ENCODE measurements at places on chromosomes 12 and 14.

GRCh38 chr12:51925346-51926063, 18.2 kb downstream of the ACVRL1 start:
- DNase-seq = no peak

DNA sequence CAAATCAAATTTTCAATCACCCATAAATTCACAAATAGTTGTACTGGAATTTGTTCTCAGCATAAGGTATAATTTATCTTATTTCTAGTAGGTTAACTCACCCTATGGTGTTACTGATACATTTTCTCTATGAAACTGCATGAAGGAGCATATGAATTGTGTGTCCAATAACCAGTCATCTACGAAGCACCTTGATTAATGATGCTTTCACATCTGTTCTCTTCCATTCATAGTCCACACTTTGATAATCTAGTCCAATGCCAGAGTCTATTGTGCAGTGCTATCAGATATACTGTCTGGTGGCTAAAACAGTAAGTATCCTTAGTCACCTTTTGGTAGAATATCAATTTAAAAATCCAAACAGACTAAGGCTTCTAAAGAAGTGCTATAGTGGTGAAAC, 876.0 kb downstream of the RPS29 start:
- DNase-seq = no peak

- DNase-seq = no peak
These were observed at the start of gene PTPRR for GRCh38 chr12:70920251-70920851. TSS of gene PTPRR (minus strand) at chr12:70920738. CDS start at chr12:70920390, 348 bp downstream.

DNA sequence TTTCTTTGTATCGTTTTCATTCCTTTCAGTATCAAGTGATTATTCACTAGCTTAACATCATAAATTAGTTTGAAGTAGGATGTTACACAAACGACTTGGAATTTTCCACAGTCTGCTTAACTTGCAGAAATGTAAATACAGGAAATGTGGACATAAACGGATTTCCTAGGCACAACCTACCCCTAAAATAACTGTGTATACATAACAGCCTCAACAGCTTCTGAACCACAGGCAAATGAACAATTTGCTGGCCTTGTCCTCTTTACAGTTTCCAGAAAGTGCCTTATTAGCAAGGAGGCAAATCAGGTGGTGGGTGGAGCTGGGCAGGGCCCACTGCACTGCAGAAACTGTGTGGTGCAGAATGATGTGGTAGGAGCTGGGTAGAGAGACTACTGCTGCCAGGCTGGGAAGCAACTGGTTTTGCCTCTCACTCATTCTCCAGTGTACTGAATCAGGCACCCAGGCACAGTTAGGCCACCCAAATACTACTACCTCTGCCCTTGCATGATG, 14.1 kb downstream of the DRAM1 start:
- DNase-seq = no peak

GRCh38 chr14:95487669-95488084, 28.8 kb downstream of the SYNE3 start:
- DNase-seq = no peak

GRCh38 chr12:95548539-95549391, 2.5 kb downstream of the USP44 start:
- peak; percentile 43 for DNase-seq

- no peak for DNase-seq
These were observed 153.6 kb downstream of the PHLDA1 start for GRCh38 chr12:75877763-75878621.

DNA sequence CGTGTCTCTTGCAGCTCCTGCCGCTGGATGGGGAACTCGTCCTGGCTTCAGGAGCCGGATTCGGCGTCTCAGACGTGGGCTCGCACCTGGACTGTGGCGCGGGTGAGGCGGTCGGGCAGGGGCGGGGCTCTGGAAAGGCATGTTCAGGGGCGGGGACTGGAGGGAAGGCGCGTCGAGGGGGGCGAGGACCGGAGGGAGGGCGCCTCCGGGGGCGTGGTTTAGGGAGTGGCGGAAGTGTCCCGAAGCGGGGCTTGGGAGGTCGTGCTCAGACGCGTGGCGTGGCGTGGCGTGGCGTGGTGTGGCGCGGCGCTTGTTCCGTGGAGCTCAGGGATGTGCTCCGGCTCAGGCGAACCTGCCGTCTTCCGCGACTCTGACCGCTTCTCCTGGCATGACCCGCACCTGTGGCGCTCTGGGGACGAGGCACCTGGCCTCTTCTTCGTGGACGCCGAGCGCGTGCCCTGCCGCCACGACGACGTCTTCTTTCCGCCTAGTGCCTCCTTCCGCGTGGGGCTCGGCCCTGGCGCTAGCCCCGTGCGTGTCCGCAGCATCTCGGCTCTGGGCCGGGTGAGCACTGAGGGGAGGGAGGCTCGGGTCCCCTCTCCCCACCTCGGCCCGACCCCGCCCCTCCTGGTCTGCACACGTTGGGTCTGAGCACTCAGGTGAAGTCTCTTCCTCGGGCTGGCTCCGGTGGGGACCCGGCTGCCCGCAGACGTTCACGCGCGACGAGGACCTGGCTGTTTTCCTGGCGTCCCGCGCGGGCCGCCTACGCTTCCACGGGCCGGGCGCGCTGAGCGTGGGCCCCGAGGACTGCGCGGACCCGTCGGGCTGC, 6.2 kb downstream of the AMN start:
- peak; percentile 54 for DNase-seq

DNA sequence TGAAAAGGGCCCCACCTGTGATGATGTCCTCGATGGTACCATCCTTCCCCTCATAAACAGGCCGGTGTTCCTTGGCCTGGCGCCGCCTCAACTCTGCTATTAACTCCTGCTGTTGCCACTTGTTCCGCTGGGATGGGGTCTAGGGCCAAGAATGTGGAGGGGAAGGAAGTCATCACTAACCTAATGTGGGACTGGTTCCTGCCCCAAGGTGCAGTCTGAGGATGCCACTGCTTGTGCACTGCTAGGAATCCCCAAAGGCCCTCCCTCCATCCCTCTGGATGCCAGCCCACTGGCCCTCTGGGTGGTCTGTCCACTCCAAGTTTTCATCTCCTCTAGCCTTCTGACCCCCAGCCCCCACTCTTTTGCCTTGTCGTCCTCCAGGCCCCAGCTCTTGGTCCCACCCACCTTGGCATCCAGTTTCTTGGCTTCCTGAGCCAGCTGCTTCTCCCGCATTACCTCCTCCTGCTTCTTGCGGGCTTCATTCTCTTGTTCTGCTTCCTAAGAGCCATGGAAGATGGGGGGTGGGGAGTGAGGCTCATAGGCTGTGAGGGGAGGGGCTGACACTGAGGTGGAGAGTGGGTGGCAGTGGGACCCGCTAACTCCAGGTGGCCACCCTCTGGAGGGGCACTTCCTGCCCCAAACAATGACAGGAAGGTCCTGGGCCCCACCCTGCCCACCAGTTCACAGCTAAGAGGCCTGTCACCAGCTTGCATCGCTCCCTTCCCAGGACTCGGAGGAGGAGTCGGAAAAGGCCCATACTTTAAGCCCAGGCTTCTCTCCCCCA, 23.7 kb downstream of the PRPF40B start:
- no peak for DNase-seq

DNA sequence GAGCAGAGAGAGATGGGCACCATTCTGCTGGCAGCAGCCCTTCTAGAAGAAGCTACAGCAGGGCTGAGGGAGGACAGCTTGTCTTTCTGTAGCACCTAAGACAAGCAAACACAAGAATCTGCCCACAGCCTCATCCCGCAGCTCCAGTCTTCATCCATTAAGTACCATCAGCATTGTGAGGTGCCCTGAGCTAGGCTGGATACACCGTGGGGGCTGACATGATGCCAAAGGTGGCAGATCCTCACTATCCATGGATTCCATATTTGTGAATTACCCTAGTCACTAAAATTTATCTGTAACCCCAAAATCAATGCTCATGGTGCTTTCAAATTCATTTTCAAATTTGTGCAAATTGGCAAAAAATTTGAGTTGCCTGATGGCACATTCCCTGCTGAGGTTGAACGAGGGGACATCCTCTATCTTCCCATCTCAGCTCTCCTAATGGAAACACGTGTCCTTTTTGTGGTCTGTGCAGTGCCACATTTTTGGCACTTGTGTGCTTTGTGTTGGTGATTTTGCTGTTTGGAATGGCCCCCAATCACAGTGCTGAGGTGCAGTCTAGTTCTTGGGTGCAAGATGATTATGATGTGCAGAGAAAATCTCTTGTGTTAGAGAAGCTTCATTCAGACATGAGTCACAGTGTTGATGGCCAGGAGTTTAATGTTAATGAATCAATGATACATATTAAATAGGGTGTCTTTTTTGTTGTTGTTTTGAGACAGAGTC, 7.0 kb downstream of the PITPNM2 start:
- DNase-seq = no peak

DNA sequence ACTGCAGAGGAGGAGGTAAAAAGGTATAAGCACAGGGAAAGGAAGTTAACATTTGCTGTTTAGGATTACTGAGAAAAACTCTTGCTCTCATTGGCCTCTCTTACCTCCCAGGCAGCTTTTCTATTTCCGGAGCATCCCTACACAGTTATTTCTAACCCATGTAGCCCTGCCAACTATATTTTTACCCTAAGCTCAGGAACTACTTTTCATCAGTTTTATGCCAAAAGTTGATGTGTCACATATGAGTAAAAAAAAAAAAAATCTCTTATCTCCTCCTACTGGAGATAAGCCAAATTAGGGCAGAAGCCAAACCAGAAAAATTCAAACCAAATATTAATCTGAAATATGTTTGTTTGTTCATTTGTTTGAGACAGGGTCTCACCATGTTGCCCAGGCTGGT, 34.4 kb upstream of the PSMA6 start:
- no peak for DNase-seq

GRCh38 chr12:127284870-127285431, 982.0 kb upstream of the TMEM132C start:
- no peak for DNase-seq

GRCh38 chr12:33488036-33488435, 48.4 kb upstream of the SYT10 start:
- no peak for DNase-seq

- no peak for DNase-seq
These were observed 29.3 kb downstream of the ACTR6 start for GRCh38 chr12:100229876-100230275.

DNA sequence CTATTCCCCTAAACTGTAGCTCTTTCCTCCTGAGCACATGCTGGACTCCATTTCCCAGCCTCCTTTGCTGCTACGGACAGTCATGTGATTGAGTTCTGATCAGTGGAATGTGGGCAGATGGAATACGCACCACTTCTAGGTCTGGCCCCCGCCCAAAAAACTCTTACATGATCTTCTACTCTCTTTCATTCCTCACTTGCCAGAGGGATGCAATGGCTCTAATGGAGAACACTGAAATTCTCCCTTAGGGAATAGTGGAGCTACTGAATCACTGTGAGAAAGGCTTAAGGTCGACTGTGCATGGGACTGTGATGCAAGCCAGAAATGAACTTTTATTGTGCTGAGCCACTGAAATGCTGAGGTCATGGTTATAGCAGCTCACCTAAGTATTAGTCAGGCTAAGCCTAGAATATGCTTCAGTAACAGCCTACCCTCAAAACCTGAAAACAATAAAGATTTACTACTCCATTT, 13.0 kb upstream of the TMED2 start:
- DNase-seq = no peak

DNA sequence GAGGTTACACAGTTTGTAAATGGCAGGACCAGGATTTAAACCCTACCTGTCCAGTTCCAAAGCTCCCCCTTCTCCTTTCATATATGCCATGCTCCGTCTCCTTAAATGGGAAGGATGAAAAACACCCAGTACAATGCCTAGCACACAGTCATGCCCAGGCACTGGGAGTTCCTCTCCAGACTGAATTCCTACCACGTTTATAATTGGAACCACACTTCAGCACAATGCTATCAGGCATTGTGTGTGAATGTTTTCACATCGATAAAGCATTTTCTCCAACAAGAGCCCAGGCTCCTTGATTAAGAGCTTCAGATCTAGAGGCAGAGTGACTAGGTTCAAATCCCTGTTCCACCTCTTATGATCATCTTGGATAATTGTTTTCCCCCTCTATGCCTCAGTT, 2.7 kb upstream of the NUAK1 start:
- no peak for DNase-seq

DNA sequence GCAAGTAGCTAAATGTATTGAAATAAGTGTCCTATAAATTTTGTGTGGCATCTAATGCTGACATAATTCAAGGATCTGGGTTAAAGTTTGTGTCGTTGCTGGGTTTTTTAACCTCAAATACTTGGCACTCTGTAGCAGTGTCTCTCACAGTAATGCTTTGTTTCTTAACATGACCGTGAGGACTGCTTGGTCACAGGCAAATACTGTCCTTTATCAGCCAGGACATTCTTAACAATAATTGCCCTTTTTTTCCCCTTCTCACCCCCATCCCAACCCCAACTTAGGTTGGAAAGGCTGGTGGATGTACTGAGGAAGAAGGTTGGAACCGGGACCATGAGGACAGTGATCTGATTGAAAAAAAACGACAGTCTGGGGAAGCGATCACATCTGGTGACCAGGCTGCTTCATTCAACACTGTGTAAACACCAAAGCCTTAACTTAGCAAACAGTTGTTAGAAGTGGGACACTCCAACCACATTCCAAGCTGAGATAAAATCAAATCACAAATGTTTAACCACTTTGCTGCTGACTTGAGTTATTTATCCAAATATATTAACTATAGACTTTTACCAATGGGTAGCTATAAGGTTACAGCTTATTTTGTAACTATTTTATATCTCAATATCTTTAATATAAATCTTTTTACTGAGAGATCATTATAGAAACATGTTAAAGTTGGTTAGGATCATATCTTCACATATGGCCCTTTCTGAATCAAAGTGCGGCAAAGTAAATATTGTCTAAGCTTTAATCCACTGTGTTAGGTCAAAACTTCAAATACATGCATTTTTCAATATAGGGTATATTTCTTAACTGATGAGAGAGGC, 48.2 kb downstream of the FOXA1 start:
- DNase-seq = no peak

DNA sequence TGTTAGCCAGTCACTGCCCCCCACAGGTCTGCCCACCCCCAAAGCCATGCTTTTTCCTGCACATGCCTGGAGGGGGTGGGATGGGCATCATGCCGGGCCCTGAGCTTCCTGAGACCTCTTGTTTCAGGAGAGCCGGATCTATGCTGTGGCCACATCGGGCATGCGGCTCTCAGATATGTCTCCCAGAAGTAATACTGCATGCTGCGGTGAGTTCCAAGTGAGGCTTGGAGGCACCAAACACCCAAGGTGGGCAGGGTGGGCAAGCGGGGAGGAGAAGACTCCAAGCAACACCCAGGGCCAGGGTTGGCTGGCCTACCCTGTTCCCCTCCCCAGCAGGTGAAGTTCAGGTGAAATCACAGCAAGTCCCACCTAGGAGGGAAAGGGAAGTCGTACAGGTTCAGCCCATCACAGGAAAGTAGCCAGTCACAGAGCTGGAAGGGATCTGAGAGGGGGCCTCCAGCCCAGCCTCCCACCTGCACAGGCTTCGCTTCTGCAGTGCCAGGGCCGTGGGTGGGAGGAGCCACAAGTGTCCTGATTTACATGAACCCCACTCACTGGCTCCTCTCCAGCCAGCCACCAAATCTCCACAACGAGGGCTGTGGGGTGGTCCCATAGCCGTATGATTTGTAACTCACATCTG, 30.9 kb downstream of the PIGH start:
- no peak for DNase-seq

GRCh38 chr12:91978143-91978542, 167.5 kb downstream of the BTG1 start:
- no peak for DNase-seq

GRCh38 chr14:38716926-38717325, 386.1 kb downstream of the SEC23A start:
- no peak for DNase-seq

- no peak for DNase-seq
These were observed 19.5 kb downstream of the CKAP4 start for GRCh38 chr12:106228320-106228710.
